Activated T-helper 1 cell treated with anti-CD3 and anti-CD28 coated beads, Interleukin-12 subunit alpha, Interleukin-12 subunit beta, Interleukin-2, Interleukin-4 antibody, amounts not matched to agents 30 ng/mL and 10 ng/mL and 1 ng/mL, durations not matched to agents 14 hours and 24 hours and 36 hours (primary cell): ENCODE measurements at places on chromosomes 6 and 20.

DNA sequence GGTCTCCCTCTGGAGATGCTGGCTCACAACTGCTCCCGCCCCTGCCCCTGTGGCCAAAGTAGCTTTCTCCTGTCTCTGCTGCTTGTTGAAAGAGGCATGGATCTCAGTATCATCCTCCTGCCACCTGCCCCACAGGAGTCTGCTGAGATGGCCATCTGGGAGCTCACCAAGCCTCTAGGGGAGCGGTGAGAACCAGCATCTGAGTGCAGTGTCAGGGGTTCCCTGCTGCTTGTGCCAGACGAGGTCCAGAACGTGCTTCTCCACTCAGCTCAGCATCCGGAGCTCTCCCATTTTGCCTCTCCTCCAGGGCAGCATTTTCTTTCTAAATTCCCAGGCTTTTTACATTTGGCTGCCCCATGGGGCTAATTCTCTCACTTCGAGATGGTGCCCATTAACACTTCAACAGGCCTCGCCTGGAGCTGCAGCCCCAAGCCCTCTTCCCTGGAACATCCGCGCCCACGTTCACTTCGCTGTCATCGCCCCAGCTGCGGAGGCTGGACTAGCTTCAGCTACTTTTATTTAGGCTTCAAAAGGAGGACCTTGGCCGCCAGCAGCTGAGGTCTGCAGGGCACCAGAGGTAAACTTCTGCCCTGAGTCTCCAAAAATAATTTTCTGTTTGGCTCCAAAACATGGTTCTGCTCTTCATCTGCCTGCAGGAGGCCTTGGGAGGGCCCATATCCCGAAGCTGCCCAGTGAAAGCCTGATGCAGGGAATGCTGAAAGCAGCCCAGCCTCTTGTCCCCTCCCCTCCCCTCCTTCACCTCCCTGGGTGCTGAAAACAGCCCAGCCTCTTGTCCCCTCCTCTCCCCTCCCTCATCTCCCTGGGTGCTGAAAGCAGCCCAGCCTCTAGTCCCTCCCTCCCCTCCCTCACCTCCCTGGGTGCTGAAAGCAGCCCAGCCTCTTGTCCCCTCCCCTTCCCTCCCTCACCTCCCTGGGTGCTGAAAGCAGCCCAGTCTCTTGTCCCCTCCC, 25.2 kb upstream of the MLN start:
- H3K27ac ChIP-seq, result no peak overlapping the region
- H3K27me3 ChIP-seq, result peaks cover 14% of the 10 kb centered on the region
- H3K36me3 ChIP-seq, result no peaks in the 10 kb centered on the region
- DNase-seq, result no peak
- no peaks in the 10 kb centered on the region for H3K4me1 ChIP-seq

DNA sequence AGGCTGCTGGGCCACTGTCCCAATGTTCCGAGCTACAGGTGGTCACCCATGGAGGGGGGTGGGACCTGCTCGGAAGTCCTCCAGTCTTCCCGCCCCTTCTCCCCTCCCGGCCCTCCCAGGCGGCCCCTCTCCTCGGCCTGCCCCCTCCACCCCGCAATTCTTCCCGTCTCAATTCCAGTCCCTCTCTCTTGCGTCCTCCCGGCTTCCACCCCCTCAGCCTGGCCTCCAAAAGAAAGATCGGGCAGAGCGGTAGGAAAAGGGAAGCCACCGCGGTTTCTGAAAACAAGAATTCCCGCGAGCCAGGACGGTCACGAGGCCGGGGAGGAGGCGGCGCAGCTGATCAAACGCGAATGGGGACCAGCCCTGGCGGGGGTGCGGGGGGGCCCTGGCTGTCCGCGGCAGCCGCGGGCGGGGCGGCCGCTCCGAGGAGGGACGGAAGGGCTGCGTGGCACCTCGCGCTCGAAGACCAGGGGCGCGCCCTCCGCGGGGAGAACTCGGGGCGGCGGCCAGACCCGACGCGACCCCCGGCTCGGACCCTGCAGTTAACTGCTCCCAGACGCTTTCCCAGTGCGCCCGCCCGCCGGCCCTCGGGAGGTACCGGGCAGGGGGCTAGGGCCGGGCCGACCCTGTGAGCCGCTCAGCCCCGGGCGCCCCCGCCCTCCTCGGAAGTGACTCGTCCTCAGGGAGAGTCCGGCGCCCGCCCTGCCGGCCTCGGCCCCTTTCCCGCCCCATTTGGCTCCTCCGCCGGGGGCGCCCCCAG, 1.0 kb downstream of the PXDC1 start:
- peaks cover 50% of the 10 kb centered on the region for H3K27me3 ChIP-seq
- H3K4me3 ChIP-seq, result peak overlapping the region; percentile 54
- no peak overlapping the region for H3K27ac ChIP-seq
- H3K36me3 ChIP-seq, result no peaks in the 10 kb centered on the region

- no peak overlapping the region for H3K4me3 ChIP-seq
- no peak for DNase-seq
- no peaks in the 10 kb centered on the region for H3K36me3 ChIP-seq
- H3K27ac ChIP-seq, result no peak overlapping the region
- H3K4me1 ChIP-seq, result no peaks in the 10 kb centered on the region
Observed at GRCh38 chr6:143164565-143165105, 103.9 kb downstream of the AIG1 start.

DNA sequence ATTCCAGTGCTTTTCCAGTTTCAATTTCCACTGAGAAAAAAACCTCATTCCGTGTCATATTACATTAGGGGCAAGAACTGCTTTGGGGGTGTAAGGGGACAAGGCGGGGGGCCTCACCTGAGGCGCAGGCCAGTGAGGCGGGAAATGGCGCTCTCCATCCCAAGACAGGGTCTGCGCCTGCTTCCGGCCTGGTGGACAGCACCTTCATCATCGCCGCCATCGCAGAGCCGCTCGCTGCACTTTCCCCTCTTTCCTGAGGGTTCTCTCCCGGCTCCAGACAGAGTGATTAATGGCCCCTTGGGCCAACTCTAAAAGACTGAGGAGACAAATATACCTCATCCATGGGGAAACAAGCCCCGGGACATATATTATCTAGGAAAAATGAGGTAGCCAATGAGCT, 270.0 kb upstream of the SOX4 start:
- H3K4me1 ChIP-seq, result no peaks in the 10 kb centered on the region
- H3K36me3 ChIP-seq, result no peaks in the 10 kb centered on the region
- no peak overlapping the region for H3K27ac ChIP-seq
- DNase-seq, result no peak

DNA sequence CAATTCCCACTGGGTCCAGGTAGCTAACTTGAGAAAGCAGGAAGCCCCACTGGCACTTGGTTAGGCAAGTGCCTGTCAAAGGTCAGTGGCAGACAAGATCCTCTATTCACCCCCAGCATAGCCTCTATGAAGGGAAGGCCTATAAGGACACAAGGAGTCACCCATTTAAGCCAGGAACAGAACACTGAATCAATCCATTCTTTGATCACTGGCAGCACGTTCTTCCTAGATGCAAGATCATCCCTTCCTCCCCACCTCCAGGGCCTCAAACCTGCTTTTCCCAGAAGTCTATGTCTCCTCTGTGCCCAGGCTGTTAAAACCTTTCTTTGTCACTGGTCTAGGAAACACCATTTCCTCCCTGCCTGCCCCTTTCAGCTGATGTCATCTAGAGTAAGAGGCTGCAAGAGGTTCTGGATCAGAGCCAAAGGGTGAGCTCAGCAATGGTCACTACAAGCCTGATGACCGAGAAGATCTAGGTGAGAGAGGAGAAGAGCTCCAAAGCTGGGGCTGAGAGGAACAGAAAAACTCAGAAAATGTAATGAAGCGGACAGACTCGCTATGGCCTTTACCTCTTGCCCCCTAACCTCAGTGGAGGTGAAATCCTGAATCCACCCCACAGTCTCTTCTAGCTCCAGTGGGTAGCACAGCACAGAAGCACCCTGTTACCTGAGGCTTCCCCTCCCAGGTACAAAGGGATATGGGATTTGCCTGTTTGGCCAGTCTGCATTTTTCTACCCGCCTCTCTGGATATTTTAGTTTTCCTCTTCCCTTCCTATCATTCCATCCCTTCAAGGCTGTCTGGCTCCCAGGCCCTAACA, 1.8 kb downstream of the GTPBP2 start:
- H3K27me3 ChIP-seq, result no peaks in the 10 kb centered on the region
- H3K4me1 ChIP-seq, result peaks cover 42% of the 10 kb centered on the region
- no peak for DNase-seq
- peak overlapping the region; percentile 70 for H3K4me3 ChIP-seq
- H3K27ac ChIP-seq, result peak overlapping the region; percentile 73

- H3K36me3 ChIP-seq, result no peaks in the 10 kb centered on the region
- no peak overlapping the region for H3K27ac ChIP-seq
- peaks cover 50% of the 10 kb centered on the region for H3K27me3 ChIP-seq
- H3K4me1 ChIP-seq, result peaks cover 25% of the 10 kb centered on the region
Observed at GRCh38 chr6:151286214-151286613, 46.4 kb downstream of the AKAP12 start.

DNA sequence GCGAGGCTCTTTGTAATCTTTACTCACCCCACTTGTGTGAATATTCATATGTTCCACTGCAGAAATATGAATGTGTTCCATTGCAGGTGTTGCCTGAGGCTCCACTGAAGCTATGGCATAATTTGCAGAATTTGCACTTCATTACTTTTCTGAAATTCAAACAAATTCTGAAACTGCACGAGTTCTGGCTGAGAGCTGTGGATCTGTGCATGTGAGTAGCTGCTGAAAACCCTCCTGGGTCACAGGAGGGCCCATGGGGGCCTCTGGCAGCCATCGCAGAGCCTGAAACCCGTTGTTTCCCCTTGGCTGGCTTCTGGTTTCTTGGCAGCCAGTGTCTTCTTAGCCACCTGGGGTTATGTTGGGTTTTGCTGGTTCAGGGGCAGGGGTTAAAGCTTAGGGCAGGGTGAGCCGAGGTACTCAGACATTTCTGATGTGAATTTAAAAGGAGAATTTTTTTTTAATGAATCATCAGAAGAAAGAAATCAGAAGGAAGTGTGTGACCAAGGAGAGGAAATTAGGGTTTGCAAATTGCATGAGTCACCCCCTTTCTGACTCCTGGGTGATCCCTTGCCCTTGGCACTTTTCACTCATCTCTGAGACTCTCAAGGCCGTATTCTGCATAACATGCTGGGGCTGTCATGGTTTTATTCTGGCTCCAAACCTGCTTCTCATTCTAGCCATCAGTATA, 40.6 kb downstream of the TOX2 start:
- peaks cover 82% of the 10 kb centered on the region for H3K4me1 ChIP-seq
- H3K36me3 ChIP-seq, result peaks cover 17% of the 10 kb centered on the region
- DNase-seq, result peak; percentile 35
- peak overlapping the region; percentile 53 for H3K4me3 ChIP-seq

DNA sequence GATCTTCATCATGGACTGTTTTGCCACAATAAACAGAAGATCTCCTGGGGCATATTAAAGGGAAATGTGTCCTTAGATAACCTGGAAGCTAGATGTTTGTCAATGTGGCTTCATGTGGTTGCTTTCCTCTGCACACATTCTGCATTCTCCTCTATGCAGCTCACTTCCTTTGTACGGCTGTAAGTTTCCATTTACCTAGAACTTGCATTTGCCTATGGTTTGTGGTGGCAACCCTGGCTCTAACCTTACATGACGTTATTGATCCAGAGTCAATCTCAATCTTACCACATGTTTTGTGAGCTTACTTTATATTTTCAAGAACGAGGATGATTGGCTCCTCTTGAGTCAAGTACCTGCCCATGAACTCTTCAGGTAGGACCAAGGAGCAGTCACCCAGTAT, 863.1 kb downstream of the MAFB start:
- no peaks in the 10 kb centered on the region for H3K36me3 ChIP-seq
- no peaks in the 10 kb centered on the region for H3K27me3 ChIP-seq
- no peaks in the 10 kb centered on the region for H3K4me1 ChIP-seq

GRCh38 chr20:35434085-35435005, 3.7 kb downstream of the GDF5 start:
- H3K36me3 ChIP-seq, result no peaks in the 10 kb centered on the region
- H3K27me3 ChIP-seq, result no peaks in the 10 kb centered on the region
- H3K4me1 ChIP-seq, result peaks cover under 1% of the 10 kb centered on the region

- no peaks in the 10 kb centered on the region for H3K27me3 ChIP-seq
- no peak for DNase-seq
- H3K36me3 ChIP-seq, result no peaks in the 10 kb centered on the region
- no peak overlapping the region for H3K27ac ChIP-seq
- no peaks in the 10 kb centered on the region for H3K4me1 ChIP-seq
Observed at GRCh38 chr6:95280686-95281273, 296.6 kb upstream of the MANEA start.

DNA sequence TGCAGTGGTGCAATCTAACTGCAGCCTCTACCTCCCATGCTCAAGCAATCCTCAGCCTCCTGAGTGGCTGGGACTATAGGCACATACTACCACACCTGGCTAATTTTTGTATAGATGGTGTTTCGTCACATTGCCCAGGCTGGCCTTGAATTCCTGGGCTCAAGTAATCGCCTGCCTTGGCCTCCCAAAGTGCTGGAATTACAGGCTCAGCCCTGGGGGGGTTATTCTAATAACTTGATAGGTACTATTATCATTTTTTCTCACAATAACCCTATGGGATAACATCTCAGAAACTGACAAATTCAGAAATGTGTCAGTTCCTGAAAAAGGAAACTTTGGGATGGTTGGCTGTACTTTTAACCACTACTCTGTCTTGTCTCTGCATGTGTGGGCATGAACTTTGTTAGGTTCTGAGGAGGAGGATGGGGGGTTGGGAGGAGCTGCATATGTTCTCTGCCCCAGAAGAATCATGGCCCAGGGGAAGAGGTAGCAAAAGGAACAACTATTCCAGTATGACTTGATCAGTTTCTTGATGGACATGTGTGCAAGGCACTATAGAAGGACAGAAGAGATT, 169.9 kb downstream of the CARMIL1 start:
- DNase-seq, result no peak
- H3K4me3 ChIP-seq, result no peak overlapping the region
- H3K4me1 ChIP-seq, result peaks cover 10% of the 10 kb centered on the region
- no peaks in the 10 kb centered on the region for H3K27me3 ChIP-seq
- no peak overlapping the region for H3K27ac ChIP-seq
- H3K36me3 ChIP-seq, result no peaks in the 10 kb centered on the region

- no peaks in the 10 kb centered on the region for H3K36me3 ChIP-seq
- H3K27me3 ChIP-seq, result peaks cover 6% of the 10 kb centered on the region
- no peaks in the 10 kb centered on the region for H3K4me1 ChIP-seq
- no peak overlapping the region for H3K27ac ChIP-seq
Observed at GRCh38 chr20:44319839-44320422, 8.9 kb upstream of the FITM2 start.

GRCh38 chr6:109377717-109378116, 4.5 kb downstream of the CD164 start:
- H3K27me3 ChIP-seq, result no peaks in the 10 kb centered on the region
- peaks cover 67% of the 10 kb centered on the region for H3K36me3 ChIP-seq
- H3K4me1 ChIP-seq, result peaks cover 64% of the 10 kb centered on the region
- H3K4me3 ChIP-seq, result peak overlapping the region; percentile 56

DNA sequence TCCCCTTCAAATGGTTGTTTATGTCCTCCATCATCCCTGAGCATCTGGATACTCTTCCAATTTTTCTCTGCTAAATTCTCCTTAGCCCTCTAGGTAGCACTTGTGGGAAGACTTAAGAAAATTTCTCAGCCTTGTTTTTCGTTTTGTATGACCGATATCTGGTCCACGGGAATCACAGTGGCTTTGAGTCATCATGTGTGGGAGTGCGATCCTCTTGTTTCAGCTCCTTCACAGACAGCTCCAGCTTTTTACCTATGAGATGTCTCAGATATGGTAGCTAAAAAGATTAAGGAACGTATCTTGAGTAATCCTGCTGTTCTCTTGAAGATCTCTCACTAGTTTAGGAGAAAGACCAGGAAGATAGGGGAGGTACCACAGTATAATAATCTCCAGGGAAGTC, 196.1 kb downstream of the GRM1 start:
- no peak overlapping the region for H3K4me3 ChIP-seq
- H3K27me3 ChIP-seq, result no peaks in the 10 kb centered on the region
- DNase-seq, result no peak
- no peaks in the 10 kb centered on the region for H3K4me1 ChIP-seq
- H3K36me3 ChIP-seq, result no peaks in the 10 kb centered on the region

- no peaks in the 10 kb centered on the region for H3K36me3 ChIP-seq
- DNase-seq, result no peak
- H3K4me1 ChIP-seq, result no peaks in the 10 kb centered on the region
- H3K27me3 ChIP-seq, result no peaks in the 10 kb centered on the region
- no peak overlapping the region for H3K27ac ChIP-seq
- no peak overlapping the region for H3K4me3 ChIP-seq
Observed at GRCh38 chr6:169545982-169546381, 155.8 kb downstream of the WDR27 start.
